Muscle of leg (tissue), 16 donors: ENCODE measurements at places on chromosomes 3 and 15. TPM values are rescaled to one million over a fixed set of nuclear protein-coding genes. Genes with fewer than 3 reads are reported as not detected.

Gene BDH1
- polyA plus RNA-seq, result 5.2 TPM

DNA sequence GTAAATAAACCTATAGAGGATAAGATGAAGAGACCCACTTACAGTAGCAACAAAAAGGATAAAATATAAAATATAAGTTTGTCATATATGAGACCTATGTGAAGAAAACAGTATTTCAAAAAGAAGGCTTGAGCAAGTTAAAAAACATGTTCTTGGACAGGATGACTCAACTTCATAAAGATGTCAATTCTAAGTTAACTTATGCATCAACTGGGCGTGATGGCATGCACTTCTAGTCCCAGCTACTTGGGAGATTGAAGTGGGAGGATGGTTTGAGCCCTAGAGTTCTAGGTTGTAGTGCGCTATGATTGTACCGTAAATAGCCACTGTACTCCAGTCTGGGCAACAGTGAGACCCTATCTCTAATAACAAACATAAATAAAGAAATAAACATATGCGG lies 59.7 kb downstream of the PDCD6IP start:
- DNase-seq, result no peak

- peak; percentile 57 for DNase-seq
Observed at GRCh38 chr15:51750792-51751696, at the start of gene TMOD2. TSS of gene TMOD2 (plus strand) at chr15:51751597. CDS start at chr15:51766442, 14,845 bp downstream.

GRCh38 chr15:61489571-61489970 lies 260.5 kb upstream of the RORA start:
- DNase-seq, result no peak

GRCh38 chr15:52288051-52288942 lies 7.3 kb downstream of the MYO5C start:
- DNase-seq, result peak; percentile 28

DNA sequence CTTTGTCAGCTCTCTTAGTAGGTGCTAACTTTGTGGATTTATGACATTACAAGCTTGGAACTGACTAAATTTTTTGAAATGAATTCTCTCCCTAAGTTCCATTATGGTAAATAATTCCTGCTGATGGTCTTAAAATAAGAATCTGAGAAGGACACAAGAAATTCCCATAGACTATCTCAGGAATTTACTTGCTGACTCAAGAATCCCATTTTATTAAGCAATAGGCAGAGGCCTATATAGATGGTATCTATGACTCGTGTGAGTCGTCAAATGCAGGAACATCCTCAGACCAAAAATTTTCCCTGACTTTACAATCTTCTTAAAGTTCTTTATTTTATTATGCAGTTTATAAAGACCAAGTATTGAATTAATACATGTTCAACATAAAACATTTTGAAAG lies 30.7 kb upstream of the CBLB start:
- no peak for DNase-seq

DNA sequence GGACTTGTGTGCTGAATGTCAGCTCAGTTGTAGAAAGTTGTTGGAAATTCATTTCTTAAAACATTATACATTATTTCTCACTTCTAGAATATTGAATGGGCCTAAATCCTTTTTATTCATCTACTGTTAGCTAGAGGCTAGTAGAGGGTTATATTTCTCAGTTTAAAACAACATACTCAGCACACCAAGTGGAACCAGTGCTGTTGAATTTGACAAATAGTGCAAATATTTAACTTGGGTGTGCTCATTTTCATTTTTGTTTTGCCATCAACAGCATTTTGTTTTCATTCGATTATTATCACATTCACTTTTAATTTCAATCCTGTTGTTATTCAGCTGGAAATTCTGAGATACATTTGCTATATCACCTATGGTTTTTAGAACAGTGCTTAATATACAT lies 269.4 kb upstream of the PEX5L start:
- no peak for DNase-seq

Gene MYRIP
- 0.65 TPM for polyA plus RNA-seq

GRCh38 chr3:176430244-176431037 lies 766.8 kb downstream of the TBL1XR1 start:
- peak; percentile 77 for DNase-seq

- no peak for DNase-seq
Observed at GRCh38 chr3:14563946-14564539, 23.9 kb upstream of the GRIP2 start.

DNA sequence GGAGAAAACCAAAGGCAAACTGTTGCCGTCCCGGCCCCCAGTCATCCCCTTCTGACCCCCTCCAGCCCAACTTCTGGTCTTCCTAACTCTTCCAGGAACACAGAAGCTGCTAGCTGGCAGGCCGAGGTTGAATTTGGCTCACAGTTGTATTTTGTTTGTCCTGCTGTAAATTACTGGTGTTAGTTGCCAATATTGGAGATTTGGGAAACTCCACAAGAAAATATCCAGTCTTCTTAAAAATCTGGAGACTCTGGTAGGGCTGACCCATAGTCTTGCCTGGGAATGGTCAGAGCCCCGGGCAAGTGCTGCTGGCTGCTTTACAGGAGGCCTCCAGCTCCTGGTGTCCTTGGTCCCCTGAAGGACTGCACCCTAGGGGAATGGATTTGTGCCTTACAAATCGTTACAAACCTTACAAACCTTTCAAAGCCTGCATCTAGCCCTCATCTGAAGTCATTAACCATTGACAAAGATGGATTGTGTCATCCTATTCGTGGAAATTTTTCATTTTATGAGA lies 112.0 kb upstream of the MCTP2 start:
- DNase-seq, result peak; percentile 93

DNA sequence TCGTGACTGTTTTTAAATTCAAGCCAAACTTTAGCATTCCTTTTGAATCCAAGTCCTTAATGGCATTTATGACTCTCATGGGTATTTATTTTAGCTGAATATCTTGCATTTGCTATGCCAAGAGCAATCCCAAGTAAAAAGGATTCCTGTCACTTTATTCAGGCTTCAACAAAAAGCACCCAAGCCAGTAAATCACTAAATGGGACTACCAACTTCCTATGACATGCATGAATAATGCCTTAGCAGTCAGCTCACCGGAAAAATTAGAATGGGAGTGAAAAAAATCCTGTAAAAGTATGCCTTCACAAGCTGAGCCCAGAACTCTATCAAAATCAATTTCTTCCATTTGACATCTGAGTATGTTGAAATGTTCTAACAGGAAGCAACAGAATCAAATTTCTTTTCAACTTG lies 1297.9 kb downstream of the ROBO2 start:
- DNase-seq, result no peak

Gene ARNT2
- 6.9 TPM for polyA plus RNA-seq

- DNase-seq, result peak; percentile 85
Observed at GRCh38 chr3:22960105-22960984, 242.8 kb upstream of the UBE2E2 start.

Gene CAPN3
- polyA plus RNA-seq, result 250 TPM

DNA sequence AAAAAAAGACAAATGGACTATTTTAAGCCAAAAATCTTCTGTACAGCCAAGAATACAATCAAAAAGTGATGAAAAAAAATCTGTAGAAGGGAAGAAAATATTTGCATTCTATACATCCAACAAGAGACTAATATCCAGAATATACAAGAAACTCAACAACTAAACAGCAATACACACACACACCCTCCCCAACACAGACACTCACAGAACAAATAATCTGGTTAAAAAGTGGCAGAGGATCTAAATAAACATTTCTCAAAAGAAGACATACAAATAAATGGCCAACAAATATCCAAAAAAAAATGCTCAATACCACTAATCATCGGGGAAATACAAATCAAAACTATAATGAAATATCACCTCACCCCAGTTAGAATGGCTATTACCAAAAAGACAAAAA lies 209.0 kb upstream of the ZNF385D start:
- no peak for DNase-seq

- DNase-seq, result no peak
Observed at GRCh38 chr3:21154911-21155310, 596.1 kb downstream of the ZNF385D start.

Gene TMEM89
- not detected for polyA plus RNA-seq
